AG08395 (cell line): ENCODE measurements at places on chromosomes 5 and 9.

DNA sequence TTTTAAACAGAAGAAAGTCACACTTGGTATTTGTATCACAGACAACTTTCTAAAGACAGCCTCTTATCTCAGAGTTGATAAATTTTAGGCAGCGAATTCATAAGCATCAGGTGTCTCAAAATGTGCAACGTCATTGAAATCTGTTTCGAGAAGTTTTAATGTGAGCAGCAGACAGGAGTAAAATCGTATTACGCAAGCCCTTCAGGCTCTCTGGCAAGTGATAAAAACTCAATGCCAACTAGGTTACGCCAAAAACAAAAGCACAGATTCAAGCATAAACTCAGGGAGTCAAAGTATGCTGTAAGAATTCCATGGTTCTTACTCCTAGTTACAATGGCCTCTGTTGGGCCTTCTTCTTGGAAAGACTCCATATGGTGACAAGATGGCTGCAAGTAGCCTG is 244.7 kb downstream of the SEMA5A start:
- DNase-seq: peak; percentile 26

DNA sequence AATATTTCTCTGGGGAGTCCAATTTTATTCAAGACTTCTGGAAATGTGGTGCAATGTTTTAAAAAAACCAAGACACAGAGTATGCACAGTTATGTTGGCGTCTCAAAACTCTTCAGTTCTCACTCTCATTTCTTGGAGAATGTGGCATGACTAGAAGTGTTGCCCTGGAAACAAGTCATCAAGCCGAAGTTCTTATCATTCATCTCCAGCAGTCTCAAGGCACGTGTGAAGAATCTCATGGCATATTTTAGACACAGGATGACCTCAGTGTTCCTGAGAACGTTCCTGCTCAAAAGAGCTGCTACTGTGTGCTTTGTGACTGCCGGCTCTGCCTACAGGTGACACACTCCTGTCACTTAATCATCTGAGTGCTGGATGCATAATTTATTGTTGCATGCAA is 147.4 kb upstream of the IRX4 start:
- DNase-seq: no peak

- DNase-seq: no peak
These were observed 793 bp downstream of the AGPAT2 start for GRCh38 chr9:136686534-136686793.

DNA sequence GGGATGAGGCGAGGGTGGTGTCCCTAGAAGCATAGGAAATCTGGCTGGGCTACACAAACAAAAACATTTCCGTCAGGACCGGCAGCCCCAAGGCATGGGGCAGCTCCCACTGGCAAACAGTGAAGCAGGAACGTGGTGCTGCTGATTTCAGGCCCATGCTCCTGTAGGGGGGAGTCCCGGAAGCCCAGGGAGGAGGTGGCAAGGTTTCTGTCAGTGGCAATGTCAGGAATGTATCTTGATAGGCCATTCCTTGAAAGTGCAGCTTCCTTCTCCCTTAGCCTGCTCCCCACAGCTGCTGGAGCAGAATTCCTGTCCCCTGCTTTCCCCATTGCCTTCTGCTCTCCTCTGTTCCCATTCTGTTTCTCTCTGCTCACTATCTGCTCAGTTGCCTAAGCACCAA is 42.4 kb downstream of the MRRF start:
- DNase-seq: no peak

DNA sequence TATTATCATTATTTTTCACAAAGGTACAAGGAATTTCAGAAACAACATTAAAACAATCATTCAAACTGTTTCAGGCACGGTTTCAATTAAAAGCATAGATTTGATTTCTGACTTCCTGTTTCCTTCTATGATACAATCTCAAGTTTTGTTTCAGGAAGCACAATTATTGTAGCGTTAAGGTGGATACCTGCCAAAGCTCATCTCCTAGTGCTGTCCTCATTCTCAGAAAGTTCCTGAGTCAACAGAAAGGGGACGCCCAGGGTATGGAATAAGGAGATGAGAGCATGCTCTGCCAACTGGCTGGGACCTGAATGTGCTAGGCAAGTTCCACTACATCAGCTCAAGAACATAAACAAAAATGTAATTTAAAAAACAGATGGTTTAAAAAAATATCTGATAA is 2.0 kb upstream of the TRIM14 start:
- DNase-seq: no peak

GRCh38 chr5:2750758-2751464 is 566 bp downstream of the IRX2 start:
- DNase-seq: no peak

DNA sequence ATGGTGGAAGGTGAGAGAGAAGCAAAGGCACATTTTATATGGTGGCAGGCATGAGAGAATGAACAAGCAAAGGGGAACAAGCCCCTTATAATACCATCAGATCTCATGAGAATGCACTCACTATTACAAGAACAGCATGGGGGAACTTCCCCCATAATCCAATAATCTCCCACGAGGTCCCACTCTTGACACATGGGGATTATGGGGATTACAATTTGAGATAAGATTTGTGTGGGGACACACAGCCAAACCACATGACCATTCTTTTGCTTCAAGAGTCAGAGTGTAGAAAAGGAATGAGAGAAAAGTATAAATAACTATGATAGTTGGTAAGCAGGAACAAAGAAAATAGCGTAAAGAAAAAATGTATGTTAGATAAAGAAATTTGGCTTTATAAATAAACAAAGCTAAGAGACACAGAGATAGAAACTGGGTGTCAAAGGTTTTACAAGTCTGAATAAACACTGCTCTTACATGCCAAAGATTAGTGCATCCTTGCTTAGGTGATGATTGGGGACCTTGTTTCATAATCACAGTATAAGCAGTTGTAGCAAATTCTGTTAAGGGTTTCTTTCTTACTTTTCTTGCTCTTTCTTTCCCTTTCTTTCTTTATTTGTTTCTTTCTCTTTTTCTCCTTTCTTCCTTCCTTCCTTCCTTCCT is 91.9 kb upstream of the PAPPA start:
- DNase-seq: no peak

- DNase-seq: peak; percentile 55
These were observed 29.8 kb upstream of the HMCN2 start for GRCh38 chr9:130235558-130236435.
